Gastrocnemius medialis (tissue), 4 donors: ENCODE measurements at places on chromosomes 2 and 18. TPM values are rescaled to one million over a fixed set of nuclear protein-coding genes. Genes with fewer than 3 reads are reported as not detected.

DNA sequence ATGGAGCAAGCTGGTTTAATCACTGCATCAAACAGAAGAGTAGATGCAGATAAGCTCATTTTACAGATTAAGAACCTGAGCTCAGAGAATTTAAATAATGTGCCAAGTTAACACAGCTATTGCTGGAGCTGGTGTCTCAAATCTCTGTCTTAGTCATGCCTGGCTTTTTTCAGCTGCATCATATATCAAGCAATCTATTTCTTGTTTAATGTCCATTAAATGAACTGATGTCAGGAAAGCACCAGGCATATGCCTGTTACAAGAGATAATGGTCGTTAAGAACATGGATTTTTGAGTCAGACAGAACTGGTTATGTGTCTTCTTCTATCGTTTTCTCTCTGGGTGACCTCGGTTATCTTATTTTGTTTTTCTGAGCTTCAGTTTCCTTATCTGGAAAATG lies 59.8 kb upstream of the AQP4 start:
- no peak overlapping the region for H3K4me3 ChIP-seq
- no peak overlapping the region for H3K27ac ChIP-seq
- DNase-seq, result no peak
- H3K27me3 ChIP-seq, result no peaks in the 10 kb centered on the region

DNA sequence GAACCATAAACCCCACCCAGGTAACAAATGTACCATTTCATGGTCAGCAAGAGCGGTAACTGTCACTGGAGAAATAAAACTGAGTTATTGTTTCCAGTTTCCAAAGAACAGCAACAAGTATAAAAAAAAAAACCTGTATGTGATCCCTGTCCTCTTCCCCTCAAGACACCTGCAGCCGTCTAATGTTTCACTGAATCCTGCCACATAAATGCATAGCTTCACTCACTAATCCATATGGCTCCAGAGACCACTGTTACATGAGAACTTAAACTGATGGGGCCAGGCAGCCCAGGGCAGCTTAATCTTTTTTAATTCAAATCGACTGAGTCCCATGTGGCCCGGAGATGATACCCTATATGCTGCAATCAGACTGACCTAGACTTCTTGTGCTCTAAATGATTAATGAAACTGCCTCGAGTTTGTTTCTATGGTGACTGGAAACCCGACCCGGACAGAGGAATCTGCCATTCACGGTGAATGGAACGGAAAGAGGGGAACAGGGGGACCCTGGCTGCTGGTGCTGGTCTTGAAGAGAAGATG lies 60.9 kb upstream of the SIX2 start:
- no peaks in the 10 kb centered on the region for H3K27me3 ChIP-seq
- DNase-seq, result no peak
- peaks cover 5% of the 10 kb centered on the region for H3K4me1 ChIP-seq
- no peaks in the 10 kb centered on the region for H3K36me3 ChIP-seq
- H3K4me3 ChIP-seq, result no peak overlapping the region

COL4A3 gene
- 66.8 TPM for total RNA-seq

- no peak overlapping the region for H3K27ac ChIP-seq
- peaks cover 8% of the 10 kb centered on the region for H3K4me1 ChIP-seq
- H3K4me3 ChIP-seq, result no peak overlapping the region
- no peaks in the 10 kb centered on the region for H3K27me3 ChIP-seq
Observed at GRCh38 chr2:96233436-96233835, 24.8 kb upstream of the STARD7 start.

DNA sequence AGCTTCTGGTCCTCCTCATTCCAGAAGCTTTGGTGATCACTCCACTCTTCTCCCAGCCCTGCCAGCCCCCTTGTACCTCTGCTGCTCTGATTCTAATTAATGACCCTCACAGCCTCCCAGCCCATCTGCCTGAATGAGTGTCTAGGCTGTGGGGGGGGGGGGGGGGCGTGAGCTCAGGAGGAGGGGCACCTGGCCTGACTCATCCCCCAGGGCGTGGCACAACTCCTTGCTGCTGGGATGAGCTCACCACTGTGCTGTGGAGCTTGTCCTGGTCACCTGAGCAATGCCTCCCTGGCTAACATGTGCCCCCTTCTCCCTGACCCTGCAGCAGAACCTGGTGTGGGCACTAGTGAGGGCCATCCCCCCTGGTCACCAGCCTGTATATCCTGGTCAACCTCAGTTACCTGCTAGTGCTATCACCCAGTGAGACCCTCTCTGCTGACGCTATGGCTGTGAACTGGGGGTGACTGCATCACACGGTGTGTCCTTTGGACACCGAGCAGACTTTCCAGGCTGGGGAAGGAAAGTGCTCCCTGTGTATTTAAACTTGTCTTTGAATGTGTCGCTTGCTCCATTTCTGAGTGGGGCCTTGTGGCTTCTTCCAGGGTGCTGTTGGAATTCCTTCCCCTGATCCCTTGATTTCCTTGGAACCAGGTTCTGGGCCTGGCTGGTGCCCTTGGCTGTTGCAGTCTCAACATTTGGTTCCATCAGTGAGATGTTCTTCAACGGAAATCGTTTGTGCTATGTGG lies 41.5 kb upstream of the PUM2 start:
- no peaks in the 10 kb centered on the region for H3K4me1 ChIP-seq
- H3K27me3 ChIP-seq, result no peaks in the 10 kb centered on the region
- no peaks in the 10 kb centered on the region for H3K36me3 ChIP-seq
- DNase-seq, result no peak
- no peak overlapping the region for H3K4me3 ChIP-seq
- H3K27ac ChIP-seq, result no peak overlapping the region

LYPD6B gene
- total RNA-seq, result not detected

DNA sequence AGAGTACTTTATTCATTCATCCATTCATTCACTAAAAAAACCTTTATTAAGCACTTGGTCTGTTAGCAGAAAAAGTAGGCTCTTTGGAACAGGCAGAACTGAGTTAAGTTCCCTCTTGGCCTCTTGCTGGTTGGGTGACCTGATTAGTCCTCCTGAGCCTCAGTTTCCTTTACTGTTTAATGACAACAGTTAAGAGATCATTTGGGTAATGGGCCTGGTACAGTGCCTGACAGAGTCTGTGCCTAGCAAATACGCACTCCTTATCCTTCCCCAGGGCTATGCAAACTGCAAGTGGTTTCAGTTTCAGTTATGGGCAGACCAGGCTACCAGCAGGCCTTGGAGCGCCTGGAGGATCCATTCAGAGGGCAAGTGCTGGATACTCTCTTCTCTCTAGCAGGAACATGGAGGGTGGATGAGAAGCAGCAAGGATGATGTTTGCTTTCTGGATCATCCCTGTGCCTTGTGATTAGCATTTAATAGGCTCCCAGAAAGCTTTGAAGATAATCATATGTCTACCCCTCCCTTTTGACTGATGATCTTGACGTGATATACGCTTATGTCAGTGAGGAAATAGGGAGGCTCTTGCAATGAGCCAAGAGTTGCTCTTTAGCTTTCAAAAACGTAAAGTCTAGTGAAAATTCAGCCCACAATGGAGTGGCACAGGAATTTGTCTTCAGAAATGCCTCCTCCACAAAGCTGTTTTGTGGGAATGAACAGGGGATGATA lies 12.4 kb upstream of the TAF1B start:
- no peak overlapping the region for H3K27ac ChIP-seq
- no peak for DNase-seq
- H3K4me1 ChIP-seq, result no peaks in the 10 kb centered on the region
- H3K27me3 ChIP-seq, result no peaks in the 10 kb centered on the region

MEP1B gene
- total RNA-seq, result not detected

CXCR4 gene
- 2.5 TPM for total RNA-seq

- no peaks in the 10 kb centered on the region for H3K36me3 ChIP-seq
- H3K27ac ChIP-seq, result peak overlapping the region; percentile 92
- peaks cover 32% of the 10 kb centered on the region for H3K4me1 ChIP-seq
- H3K27me3 ChIP-seq, result no peaks in the 10 kb centered on the region
- peak; percentile 30 for DNase-seq
- H3K4me3 ChIP-seq, result no peak overlapping the region
Observed at GRCh38 chr2:27717070-27717795, 53.5 kb downstream of the SLC4A1AP start.

FAHD2B gene
- total RNA-seq, result 24.2 TPM

DNA sequence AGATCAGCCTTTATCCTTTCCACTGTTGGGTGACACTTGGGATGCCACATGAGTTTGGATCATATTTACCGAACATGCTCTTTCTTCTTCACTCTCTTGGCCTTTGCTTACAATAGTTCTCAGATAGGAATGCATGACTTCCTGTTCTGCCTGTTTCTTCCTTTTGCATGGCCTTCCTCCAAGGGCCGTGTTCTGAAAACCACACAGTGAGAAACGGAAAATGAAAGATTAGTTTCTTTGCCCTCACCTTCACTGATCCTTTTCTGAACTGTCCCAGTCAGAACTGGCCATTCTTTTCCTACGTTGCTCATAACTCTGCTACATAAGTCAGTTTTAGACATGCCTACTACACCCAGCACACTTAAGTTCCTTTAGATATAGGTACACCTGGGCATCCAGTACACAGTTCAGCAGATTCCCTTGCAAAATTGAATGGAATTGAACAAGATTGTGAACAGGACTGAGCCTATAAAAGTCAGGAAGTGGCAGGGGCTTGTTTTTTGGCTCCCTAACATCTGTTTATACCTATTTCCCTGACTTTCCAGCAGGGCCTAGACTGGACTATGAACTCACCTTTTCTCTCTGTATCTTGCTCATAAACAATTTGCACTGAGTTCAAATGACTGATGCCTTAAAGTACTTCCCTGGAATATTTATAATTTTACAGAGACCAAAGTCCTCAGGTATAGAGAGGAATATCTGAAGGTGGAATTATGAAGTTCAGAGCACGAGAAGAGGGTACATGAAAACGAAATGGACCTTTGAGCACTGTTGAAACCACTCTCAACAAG lies 186.4 kb upstream of the ST6GAL2 start:
- H3K27me3 ChIP-seq, result no peaks in the 10 kb centered on the region
- no peak for DNase-seq

- no peak overlapping the region for H3K27ac ChIP-seq
- DNase-seq, result no peak
- H3K4me3 ChIP-seq, result no peak overlapping the region
- H3K4me1 ChIP-seq, result no peaks in the 10 kb centered on the region
Observed at GRCh38 chr18:79736230-79736629, 56.6 kb downstream of the CTDP1 start.

GRCh38 chr2:5539282-5540165 lies 152.7 kb upstream of the SOX11 start:
- no peaks in the 10 kb centered on the region for H3K27me3 ChIP-seq
- no peak overlapping the region for H3K4me3 ChIP-seq
- H3K4me1 ChIP-seq, result no peaks in the 10 kb centered on the region
- no peak for DNase-seq
- H3K27ac ChIP-seq, result no peak overlapping the region
